NCI-H69 (cell line): ENCODE measurements at places on chromosomes 2 and 18.

DNA sequence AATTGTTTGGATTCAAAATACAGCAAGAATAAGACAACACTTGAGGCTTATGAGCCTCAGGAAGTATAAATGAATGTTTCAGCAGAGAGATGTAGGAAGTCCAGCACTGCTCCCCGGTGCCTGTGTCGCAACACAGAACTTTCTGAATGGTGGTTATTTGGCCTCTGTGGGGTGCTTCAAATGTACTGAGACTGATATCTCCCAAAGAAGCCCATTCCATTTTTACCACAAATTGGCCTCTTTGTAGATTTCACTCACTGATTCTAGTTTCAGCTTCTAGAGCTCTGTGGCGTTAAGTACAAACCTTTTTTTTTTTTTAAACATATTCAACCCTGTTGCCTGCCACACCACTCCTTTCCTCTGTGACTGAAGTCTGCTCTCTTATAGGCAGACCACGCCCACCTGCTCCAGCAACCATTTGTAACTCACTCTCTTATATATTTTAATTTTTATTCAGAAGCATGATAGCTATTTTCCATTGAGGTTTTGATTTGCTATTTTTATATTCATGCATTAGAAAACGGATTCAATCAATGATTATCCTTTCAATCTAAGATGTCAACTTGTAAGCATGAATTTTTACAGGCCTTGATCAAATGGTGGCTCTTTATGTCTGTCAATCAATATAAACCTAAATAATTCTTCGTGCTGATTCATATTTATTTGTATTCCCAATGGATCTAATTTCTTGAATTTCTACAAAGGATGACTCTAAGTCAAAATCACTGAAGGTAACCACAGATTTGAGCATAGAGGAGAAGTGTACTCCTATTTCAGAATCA is 277.1 kb upstream of the CCDC68 start:
- peak; percentile 46 for DNase-seq

DNA sequence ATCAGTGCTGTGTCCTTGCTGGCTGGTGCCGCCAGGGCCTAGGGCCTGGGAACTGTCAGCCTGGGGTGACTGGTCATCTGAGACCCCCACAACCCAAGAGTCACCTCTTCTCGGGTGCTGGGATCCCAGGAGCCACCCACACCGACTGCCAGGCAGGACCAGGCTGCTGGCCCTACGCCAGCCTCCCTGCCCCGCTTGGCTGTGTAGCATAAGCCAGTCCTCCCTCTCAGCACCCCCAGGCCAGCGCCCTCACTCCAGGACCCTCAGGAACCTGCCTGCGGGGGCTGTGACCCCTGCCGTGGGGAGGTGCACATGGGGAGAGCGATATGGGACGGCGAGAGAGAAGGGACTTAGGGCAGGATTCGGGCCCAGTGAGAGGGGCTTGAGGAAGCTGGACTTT is 9.5 kb downstream of the ARHGEF4 start:
- no peak for DNase-seq

- no peak for DNase-seq
These were observed 39.5 kb downstream of the THNSL2 start for GRCh38 chr2:88209521-88210131.

- DNase-seq = no peak
These were observed 348.0 kb downstream of the DLGAP1 start for GRCh38 chr18:4107049-4107467.

DNA sequence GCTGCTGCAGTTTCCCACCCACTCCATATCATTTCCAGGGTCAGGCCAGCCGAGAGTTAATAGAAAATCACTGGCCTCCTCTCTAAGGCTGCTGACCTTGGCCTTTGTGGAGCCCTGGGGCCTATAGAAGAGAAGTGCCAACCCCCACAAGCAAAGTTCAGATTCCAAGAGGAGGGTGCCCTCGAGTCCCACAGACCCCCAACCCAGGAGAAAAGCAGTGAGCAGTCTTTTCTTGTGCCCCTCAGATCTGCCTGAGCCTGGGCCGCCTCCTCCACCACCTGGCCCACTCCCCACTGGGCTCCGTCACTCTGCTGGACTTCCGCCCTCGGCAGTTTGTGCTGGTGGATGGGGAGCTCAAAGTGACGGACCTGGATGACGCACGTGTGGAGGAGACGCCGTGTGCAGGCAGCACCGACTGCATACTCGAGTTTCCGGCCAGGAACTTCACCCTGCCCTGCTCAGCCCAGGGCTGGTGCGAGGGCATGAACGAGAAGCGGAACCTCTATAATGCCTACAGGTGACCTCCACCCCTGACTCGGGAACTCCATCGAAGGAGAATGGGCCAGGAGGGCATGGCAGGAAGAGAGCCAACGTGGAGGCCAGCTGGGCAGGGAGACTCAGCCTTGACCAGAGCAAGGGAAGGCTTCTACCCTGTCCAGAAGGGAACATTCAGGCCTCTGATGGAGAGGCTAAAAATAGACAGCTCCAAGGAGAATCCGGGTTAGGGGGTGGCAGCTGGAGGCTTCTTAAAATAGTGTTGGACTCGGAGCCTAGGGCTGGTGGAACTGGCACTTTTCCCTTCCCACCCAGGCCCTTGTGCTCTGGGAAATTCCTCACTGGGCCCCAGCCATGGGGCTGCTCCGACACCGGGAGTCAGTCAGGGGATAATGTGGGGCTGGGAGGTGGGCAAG is 6.2 kb downstream of the PKDCC start:
- no peak for DNase-seq

- no peak for DNase-seq
These were observed 65.1 kb upstream of the COL3A1 start for GRCh38 chr2:188909036-188909435.

DNA sequence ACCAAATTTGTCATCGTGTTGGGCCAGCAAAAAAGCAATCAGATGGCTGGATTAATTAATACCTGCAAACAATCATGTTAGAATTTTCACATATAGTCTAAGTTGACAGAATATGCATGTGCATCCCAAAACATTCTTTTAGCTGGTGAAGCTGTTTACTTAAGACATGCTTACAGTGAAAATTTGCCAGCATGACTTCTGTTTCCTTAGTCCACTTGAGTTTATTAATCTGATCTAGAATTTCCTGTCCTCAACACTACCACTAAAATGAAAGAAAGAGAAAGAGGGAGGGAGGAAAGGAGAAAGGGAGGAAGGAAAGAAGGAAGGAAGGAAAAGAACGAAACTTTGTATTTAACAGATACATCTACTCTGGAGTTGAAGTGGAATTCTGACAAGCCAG is 2109.9 kb upstream of the PIK3C3 start:
- no peak for DNase-seq

GRCh38 chr2:39584283-39584965 is 81.3 kb upstream of the TMEM178A start:
- peak; percentile 10 for DNase-seq

- DNase-seq = peak; percentile 47
These were observed 1.5 kb downstream of the EPB41L5 start for GRCh38 chr2:120014226-120014980.

GRCh38 chr2:57333221-57333620 is 713.4 kb upstream of the VRK2 start:
- no peak for DNase-seq

DNA sequence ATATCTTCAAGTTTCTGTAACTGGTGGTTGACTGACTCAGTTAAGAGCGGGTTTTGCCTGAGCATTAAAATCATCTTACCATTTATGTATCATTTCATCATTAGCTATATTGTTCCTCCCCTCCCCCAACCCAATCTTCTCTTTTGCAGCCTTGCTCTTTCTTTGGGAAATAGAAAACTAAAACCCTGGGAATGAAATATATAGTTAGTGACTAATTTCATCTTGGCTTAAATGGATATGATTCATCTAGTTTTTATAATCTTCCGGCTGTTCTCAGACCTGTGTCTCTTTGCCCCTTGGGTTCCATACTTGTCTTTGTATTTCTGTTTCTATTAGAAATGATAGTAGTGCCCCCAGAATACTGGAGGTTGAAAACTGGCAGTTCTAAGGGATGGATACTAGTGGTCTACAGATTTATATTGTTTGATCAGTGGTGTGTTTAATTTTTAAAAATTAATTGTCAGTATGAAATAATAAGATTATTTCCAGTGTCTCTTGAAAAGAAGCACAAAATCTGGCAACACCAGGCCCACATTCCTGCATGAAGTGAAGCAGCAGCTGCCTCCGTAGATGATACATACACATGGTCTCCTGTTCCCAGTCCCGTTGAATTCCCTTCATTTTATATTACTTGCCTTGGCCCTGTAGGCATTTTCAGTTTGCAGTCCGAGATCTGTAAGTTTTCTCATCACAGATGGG is 44.5 kb downstream of the PHLPP1 start:
- DNase-seq = no peak

GRCh38 chr2:57190007-57190406 is 856.6 kb upstream of the VRK2 start:
- DNase-seq = peak; percentile 40

GRCh38 chr2:43127941-43128558 is 98.4 kb downstream of the ZFP36L2 start:
- DNase-seq = no peak

GRCh38 chr2:176066645-176067588 is 16.8 kb downstream of the EVX2 start:
- DNase-seq = no peak

DNA sequence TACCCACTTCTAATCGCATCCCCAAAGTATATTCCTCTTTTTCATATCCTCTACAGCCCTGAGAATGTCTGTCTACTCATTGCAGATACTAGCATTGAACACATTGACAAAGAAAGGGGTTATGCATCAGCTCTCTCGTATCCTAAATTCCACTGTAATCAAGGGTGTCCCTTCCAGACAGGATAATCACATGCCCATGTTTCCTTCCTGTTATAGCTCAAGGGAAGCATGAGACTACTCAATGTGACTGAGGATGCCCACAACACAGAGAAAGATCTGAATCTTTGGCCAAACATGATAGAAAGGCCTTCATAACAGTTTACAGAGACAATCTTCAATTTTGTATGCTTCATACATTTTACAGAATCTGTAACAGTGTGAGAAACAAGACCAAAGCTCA is 69.2 kb downstream of the HIBCH start:
- no peak for DNase-seq

DNA sequence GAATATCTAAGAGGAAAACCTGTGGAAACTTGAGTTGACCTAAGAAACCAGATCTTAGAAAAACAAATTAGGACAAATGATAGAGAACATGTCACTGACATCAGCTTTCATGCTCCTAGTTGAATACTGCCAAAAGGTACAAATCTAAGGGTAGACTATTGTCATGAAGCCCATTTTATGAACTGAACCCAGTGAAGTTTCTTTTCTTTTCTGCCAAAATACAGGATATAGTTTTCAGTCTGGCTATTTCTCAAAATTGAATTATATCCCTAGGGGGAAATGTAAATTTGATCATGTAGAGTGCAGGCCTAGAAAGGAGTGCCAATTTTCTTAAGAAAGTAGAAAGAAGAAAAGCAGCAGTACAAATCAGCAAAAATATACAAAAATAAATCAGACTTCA is 46.6 kb downstream of the FSIP2 start:
- no peak for DNase-seq

- DNase-seq = no peak
These were observed 9.9 kb upstream of the EDAR start for GRCh38 chr2:108998911-108999310.

DNA sequence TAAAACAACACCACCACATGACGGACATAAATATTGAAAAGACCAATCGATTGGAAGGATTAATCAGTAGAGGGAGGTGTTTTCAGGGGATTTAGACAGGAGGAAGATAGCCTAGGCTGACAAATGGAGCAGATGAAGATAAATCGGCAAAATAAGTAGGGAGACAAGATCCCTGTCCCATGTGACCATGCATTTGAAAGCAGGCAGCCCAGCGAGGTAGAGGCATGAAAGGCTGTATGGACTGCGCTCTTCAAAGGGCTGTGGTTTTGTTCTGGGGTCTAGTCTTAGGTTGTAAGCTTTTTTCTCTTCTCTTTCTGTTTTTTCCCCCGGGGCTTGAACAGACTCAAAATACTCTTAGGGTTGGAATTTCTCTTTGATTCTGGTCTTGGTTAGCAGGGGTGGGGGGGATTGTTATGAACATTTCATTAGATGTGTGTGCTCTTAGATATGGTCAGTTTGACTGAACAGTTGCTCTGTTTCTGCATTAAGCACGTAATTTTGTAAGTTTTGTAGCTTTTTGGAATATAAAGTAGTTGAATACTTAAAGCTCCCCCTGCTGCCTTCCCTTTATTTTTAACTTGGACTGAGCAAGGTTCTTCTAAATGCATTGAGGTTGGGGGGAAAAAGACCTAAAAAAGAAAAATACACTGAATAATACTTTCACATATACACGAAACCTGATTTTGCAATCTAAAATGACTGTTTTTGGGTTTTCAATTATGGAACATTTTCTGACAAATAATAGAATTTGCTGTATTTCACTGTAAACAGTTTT is 32.2 kb downstream of the ZNF532 start:
- DNase-seq = peak; percentile 59

- DNase-seq = no peak
These were observed 178.1 kb downstream of the RAB3GAP1 start for GRCh38 chr2:135230150-135230549.

GRCh38 chr2:232492236-232492848 is 4.7 kb upstream of the ECEL1 start:
- peak; percentile 65 for DNase-seq

- DNase-seq = no peak
These were observed 34.8 kb downstream of the SMAD2 start for GRCh38 chr18:47895565-47896250.

GRCh38 chr2:73187549-73187948 is 14.8 kb upstream of the NOTO start:
- no peak for DNase-seq

DNA sequence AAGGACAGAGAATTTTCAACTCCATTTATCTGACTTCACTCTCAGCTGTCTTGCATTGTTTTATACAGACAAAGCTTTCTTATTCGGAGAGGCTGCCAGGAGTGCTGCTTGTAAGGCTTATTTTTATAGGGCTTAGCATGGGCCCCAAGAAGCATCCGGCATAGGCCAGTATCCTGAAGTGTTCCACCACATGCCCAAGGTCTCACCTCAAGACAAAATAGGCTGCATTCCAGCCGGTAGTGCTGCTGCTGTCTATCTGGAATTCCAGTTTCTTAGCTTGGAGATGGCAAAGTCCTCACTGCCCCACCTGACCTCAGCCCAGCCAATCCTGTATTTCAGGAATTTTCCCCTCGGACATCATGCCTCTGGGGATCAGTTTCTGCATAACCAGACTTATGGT is 47.6 kb upstream of the MCFD2 start:
- DNase-seq = no peak

GRCh38 chr2:10668402-10669012 is 21.3 kb downstream of the NOL10 start:
- DNase-seq = peak; percentile 46

- no peak for DNase-seq
These were observed 143.4 kb upstream of the SMAD7 start for GRCh38 chr18:49094136-49094535.
